Frontal cortex (tissue), 4 donors: ENCODE measurements at places on chromosomes 7 and 10.

GRCh38 chr7:27244488-27245123 lies 2.0 kb downstream of the EVX1 start:
- DNase-seq: no peak

- DNase-seq: no peak
These were observed 28.2 kb downstream of the LYZL1 start for GRCh38 chr10:29317027-29317420.

DNA sequence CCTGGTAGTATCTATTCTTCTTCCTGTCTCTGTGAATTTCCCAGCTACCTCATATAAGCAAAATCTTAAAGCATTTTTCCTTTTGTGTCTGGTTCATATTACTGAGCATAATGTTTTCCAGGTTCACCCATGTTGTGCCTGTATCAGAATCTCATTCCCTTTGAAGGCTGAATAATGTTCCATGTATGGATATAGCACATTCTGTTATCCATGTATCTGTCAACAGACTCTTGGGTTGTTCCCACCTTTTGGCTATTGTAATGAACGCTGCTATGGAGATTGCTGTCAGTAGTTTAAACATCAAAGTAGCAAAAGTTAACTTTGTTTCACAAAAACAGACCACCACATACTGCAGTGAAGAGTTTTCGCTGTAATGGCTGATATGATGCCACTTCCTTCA lies 99.9 kb downstream of the NSUN6 start:
- DNase-seq: no peak

DNA sequence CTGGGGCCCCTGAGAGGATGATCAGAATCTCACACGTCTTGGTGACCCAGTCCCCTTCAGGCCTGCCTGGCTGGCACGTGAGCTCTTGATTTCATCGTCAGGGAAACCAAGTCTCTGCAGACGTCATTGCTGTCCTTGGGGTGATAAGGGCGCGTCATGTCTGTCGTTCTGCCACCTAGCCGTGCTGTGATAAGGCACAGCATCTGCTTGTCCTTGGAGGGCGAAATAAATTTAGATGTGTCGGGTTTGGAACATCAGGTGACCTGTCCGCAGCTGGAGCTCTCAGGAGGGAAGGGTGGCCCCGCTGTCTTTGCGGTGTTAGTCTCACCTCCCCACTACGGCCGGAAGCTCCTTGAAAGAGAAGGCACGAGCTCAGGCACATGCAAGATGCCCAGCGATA lies 129.2 kb downstream of the GRK5 start:
- no peak for DNase-seq

- no peak for DNase-seq
These were observed 40.6 kb downstream of the MGAM2 start for GRCh38 chr7:142152076-142152475.

GRCh38 chr10:116728526-116729096 lies 13.8 kb downstream of the HSPA12A start:
- DNase-seq: no peak

- DNase-seq: peak; percentile 61
These were observed at the start of gene JAKMIP3 for GRCh38 chr10:132065491-132066105. JAKMIP3 (plus strand) TSS chr10:132065946; CDS start chr10:132104809, 38,863 bp downstream.

DNA sequence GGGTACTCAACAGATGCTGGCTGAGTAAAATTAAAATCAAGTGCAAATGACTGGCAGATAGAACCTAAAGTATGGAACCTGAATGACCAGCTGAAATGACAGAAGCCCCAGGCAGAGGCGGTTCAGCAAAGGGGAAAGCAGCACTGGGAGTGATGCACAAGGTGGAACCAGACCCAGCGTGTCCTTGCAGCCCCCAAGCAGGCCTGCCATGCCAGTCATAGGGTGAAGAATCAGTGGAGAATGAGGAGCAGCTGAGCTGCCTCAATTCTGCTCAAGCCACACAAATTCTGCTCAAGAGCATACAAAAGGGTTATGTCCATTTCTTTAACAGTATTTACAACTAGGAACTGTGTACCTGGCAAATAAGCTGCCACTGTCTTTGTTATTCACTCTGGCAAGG lies 8.7 kb downstream of the ACTR1A start:
- DNase-seq: no peak

DNA sequence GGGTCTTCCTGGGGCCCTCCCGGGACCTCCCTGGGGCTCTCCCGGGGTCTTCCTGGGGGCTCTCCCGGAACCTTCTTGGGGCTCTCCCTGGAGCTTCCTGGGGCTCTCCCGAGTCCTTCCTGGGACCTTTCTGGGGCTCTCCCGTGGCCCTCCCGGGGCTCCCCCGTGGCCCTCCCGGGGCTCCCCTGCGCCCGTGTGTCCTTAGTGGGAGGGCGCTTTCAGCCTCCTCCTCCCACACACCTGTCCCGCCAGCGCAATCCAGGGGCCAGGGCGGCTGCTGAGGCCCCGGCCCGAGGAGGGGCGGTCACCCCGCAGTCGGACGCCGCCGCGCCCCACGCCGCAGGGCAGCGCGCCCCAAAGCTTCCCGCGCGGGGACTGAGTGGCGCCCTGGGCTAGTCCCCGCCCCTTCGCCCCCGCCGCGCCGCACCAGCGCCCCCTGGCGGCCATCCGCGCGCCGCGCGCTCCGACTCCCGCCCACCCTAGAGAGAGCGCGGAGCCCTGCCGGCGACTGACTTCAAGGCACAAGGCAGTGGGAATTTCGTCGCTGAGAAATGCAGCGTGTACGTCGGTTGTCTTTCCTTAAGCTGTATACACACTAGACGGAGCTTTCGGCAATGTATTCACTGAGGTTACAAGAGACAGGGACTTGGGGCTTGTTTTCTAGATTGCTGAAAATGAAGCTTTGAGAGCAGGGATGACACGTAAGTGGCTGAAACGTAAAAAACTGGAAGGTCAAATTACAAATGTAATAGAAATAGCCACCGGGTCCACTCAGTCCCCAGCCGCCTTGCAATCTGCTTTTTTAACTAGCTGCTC lies 47.1 kb downstream of the INSIG1 start:
- peak; percentile 95 for DNase-seq

DNA sequence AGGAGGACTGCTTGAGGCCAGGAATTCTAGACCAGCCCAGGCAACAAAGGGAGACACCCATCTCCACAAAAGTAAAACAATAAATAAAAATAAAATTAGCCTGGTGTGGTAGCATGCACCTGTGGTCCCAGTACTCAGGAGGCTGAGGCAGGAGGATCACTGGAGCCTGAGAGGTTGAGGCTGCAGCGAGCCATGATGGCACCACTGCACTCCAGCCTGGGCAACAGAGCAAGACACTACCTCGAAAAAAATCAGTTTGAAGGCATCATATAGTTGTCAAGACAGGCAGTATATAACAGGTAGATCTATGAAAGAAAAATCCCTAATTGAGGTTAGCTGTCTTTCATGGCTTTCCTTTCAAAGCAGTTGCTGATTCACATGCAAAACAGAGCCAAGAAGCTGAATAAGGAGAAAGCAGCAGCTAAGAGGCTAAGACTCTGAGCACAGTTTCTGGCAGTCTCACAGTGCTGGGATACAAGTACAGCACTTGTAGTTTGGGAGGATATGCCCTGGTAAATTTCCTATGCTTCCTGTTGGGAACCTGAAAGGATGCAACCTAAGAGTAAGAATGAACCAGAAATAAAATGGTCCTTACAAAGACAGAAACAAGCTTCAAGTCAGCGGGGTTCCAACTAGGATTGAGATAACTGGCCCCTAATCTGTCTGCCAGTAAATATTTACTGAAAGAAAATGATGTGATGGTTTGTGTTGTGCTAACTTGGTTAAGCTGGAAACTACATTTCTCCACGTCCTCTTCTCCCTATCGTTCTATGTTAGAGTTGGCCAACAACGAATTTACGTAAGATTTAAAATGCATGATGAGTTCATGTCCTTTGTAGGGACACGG lies 368.5 kb upstream of the HPS1 start:
- DNase-seq: no peak

GRCh38 chr7:27576360-27576944 lies 86.2 kb downstream of the HIBADH start:
- DNase-seq: no peak

GRCh38 chr10:97463363-97464132 lies 17.6 kb downstream of the ZDHHC16 start:
- no peak for DNase-seq

GRCh38 chr7:66907731-66908130 lies 13.3 kb upstream of the TMEM248 start:
- DNase-seq: no peak

DNA sequence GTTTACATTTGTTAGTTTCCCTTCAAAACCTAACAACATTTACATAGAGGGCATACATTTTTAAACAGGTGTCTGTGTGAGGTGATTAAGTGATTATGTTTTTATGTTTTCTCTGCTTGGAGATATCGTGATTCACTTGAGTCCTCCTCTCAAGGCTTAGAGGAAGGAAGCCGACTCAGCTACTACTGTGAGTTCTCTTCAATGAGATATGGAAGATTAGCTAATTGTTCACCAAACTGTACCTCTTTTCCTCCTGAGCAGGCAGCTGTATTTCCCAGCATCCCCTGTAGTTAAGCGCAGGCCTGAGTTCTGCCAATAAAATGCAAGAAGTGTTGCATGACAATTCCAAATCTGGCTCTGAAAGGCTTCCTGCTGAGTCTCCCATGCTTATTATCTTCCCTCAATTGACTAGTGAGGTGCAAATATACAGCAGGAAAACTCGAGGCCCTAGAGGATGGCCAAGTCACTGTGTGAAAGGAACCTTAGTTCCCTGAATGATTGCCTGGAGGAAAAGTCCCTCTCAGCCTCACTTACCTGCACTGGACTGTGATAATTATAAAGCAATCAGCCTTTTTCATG lies 528.7 kb downstream of the GRM8 start:
- no peak for DNase-seq

DNA sequence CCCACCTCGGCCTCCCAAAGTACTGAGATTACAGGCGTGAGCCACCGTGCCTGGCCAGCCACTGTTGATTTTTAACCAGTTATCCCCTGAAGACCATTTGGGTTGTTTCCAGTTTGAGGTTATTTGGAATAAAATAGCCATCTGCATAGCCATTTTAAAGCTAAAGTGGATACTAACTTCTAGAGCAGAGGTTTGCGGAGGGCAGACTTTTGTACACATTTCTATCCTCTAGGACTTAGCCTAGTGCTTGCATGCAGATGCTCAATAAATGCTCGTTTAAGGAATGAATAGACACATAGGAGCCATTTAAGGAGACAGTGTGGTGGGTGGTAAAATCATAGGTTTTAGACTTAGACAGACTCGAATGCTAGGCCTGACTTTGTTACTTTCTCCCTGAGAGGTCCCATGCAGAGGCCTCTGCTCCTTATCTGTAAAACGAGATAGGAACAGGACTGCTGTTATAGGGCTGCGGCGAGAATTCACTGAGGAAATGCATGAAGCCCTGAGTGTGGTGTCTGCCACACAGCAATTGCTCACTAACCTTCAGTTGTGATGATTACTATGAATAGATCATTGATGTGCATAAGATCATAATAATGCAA lies 75.9 kb downstream of the PFKFB3 start:
- no peak for DNase-seq

GRCh38 chr10:60453036-60453435 lies 63.4 kb upstream of the ANK3 start:
- no peak for DNase-seq

DNA sequence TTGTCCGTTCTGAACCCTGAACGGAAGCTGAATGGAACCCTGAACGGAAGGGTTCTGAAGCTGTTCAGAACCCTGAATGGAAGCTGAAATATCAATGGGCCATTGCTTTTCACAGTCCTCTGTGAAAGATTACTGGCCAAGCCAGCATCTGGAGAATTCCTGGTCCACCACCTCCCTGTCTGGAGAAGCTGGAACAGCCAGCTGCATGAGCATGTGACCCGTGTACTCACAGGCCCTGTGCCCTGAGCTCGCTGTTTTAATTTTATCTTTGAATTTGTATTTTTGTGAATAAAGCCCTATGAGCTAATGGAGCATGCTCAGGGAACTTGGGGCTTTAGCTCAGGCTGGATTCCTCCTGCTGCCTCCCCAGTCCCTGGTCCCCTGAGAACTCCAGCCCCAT lies 37.2 kb downstream of the HTRA1 start:
- DNase-seq: no peak

DNA sequence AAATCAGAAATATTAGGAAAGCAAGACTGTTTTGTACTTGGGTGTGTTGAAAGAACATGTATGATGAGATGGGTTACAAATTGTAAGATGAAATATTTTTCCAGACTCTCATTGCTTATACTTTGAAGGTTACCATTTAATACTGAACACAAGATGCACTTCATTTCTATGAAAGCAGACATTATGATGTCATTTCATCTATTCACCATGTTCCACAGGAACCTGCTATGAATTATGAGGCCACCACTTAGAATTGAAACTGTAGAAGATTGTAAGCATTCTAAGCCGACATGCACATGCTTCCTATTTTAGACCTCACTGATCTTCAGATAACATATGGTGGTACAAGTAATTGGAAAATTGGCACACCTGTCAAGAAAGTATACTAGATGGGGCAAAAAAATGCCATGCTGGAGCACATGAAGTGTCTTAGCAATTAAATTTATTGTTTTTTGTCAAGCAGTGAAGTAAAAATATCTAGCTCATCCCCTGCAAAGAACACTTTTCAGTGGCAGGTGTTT lies 195.0 kb downstream of the PHF14 start:
- DNase-seq: no peak

GRCh38 chr7:82317760-82318159 lies 125.8 kb downstream of the CACNA2D1 start:
- no peak for DNase-seq

DNA sequence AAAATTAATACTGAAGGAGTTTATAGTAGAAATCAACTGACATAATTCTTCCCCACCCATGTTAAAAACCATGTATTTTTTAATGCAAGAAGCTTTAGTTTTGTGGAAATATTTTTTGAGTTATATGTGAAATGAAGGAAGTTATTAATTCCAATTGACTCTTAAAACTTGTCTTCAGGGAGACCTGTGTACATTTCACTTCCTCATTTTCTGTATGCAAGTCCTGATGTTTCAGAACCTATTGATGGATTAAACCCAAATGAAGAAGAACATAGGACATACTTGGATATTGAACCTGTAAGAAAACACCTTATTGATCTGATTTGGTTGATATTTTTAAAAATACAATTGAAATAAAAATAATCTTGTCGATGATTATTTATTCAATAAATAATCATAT lies 33.3 kb downstream of the CD36 start:
- DNase-seq: no peak
